ENCODE measurements at places on chromosomes 12 and 14.

- DNase-seq = no peak
Measured at GRCh38 chr14:32298346-32298745, 30.8 kb upstream of the AKAP6 start.

DNA sequence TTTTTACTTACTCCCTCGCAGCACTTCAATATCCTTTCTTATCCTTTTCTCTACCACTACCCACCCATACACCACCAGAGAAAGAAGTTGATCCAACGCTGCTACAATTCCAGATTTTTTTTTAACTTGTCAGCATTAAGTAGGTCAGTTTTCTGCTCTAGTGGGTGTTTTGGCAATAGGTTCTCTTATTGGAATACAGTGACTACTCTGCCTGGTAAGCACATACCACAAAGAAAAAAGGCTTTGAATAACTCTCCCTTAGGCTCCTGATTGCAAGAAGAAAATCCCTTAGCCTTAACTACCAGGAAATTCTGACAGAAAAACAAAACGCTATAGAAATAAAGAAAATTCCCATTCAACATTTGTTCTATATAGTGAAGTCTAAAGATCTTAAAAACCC is 72.0 kb downstream of the NUMB start:
- DNase-seq = peak; percentile 35

DNA sequence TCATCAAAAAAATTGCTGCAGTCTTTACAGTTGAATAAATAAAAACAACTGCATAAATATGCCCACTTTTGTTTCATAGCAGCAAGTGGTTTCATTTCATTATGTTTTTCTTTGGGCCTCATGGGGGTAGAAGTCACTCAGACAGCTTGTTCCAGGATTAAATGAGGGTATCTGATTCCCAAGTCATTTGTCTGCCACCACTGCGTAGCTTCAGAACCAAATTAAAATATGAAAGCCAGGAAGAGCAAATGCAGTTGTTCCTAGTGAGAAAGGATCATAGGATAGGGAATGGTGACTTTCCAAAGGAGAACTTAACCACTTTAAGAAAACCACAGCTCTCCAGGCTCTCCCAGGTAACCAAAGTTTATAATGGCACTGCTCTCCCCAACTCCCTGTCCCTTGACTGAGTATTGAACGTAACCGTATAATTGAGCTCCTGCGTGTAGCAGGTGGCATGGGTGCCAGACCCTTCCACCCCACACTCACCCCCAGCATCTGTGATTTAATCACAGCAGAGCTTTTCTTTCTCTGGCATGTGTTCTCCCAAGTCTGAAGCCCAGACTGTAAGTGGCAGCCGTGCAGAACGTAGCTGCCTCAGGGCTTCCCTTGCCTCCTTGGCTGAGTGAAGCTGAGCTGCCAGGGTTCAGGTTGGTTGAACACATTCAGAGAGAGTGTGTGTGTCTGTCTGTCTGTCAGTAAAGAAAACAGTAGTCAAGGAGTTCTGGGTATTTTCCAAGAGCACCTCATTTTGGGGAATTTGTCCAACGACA is 11.3 kb upstream of the KCNH3 start:
- DNase-seq = no peak

DNA sequence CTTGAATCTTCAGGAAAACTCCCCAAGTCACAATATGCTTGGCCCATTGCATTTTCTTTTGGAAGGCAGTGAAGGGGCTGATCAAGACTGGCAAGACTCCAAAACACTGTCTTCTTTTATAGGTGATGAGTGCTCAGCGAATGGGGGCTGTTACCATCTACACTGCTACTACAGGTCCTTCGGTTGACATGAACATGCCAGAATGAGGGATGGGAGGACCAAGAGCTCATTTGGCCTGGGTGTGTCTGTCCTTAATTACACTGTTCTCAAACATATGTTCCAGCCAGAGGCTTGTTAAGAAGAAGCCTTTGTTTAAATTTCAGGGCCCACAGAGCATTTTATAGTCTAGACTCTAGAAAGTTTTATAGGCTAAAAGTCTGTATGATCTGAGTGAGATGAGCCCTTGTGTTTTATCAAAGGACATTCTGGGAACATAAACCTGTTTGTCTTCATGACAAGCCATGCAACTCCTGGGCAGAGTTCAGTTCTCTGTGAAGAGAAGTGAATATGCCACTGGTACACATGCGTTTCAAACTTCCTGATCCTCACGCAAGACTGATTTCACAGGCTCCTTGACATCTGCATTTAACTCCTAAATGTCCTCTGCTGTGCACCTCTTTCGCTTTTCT is 4.7 kb upstream of the FAM234B start:
- DNase-seq = no peak

DNA sequence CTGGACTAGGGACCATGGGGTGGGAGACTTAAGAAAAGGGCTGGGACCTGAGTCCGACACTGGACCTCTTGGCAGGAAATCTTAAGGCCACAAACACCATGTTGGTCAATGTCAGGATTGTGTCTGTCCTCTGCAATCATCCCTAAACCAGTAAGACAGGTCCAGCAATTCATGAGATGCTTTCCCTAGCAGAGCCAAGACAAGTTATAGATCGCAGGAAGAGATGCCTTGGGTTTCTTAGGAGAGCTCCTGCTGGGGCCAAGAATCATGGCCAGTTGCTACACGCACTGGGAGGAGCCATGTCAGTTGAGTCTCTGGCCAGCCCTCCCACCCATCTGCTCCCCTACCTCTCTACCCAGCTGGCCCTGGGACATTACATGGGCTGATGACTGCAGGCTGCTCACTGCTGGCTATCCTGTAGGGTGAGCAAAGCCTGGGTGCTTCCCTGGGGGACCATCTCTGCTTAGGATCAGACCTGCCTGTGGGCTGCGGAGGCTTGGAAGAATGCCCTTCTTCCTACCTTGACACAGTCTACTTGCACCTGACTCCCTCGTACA is 14.2 kb downstream of the PLEKHH1 start:
- no peak for DNase-seq

DNA sequence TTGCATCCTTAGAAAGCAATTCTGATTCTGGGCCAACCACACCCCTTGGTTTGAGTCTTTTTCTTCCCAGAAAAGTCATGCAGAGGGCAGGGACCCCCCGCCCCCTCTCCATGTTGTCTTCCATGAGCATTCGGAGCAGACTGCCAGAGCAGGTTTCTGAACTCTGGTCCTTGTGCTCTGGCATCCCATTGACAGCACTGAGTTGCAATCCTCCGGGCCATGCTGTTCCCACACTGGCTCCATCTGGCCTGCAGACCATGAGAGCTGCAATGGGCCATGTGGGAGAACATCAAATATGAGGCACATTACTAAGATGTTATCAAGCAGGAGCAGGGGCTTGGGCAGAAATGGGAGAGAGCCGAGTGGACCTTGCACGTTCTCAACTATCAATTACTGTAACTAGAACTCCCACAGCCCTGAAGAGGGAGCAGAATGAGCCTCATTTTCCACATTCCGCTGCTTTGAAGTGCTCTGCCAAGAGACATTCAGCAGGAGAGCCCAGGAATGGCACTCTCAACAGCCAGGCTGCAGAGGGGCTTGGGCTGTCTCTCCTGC is 157.4 kb downstream of the STXBP6 start:
- no peak for DNase-seq

DNA sequence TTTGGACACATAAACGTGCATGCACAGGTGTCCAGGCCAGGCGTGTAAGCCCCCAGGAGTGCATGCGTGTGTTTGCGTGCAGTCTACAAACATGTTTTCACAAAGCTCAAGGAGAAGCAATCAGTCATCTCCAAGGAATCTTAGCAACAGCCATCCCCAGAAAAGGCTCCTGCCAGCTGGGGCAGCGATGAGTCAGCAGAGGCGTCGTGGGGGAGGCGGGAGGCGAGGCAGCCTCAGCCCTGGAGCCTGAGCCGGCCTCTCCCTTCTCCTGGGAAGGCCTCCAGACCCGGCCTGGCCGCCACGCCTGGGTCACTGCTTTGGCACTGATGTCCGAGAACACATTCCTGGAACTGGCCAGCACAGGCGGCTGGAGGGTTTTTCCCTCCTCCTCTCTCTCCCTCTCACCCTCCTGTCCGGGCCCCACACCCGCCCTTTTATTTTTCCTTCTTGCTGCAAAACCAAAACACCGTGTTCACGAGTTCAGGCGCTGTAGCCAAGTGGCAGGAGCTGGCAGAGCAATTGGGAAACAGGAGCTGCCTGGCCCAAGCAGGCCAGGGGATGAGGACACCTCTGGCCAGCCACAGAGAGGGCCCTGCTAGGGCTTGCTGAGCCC is 92.7 kb downstream of the LRRC74A start:
- peak; percentile 96 for DNase-seq

DNA sequence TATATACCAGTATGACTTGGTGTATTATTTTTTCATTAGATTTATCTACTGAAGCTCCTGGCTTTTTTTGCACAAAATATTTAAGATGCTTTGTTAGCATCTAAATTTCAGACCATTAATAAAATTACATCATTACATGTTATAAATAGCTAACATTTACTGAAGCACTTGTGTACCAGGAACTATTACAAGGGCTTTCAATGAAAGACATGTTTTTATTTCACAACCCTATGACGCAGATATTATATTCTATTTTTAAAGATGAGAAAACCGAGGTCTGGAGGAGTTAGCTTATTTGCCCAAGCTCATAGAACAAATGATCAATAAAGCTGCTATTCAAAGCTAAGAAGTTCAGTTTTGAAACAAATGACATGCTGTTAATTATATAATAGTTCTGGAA is 420.4 kb upstream of the DCN start:
- no peak for DNase-seq

- DNase-seq = no peak
Measured at GRCh38 chr14:70924521-70924920, 17.3 kb downstream of the PCNX1 start.

DNA sequence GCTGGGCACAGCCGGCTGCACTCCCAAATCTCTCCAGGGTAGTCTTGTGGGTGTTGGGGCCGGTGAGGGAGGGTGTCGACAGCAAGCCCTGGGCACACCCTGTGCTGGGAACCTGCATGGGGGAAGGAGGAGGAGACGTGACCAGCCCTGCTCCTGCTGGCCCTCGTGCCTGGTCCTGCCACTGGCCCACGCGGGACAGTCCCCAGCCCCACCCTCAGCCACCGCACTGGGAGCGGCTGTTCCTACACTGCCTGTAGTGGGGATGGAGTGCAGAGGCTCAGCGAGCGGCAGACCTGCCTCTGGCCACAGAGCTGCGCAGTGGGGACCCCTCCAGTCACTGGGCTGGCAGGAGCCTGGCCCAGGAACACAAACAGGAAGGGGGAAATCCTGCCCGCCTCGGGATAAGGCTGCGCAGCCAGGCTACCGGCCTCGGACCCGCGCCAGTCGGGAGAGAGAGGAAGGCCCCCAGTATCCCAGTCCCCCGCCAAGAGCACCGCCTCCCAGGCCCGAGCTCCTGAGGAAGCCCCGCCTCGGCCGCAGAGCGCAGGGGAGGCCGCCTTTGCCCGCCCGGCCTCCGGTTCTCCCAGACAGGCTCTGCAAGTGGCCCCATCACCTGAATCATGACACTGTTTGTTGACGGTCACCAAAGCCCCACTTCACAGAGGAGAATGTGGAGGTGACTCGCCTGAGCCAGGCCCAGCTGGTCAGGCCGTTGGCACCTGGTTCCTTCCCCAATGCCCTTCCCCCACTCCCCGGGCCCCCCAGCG is 10.6 kb downstream of the AHNAK2 start:
- peak; percentile 40 for DNase-seq

DNA sequence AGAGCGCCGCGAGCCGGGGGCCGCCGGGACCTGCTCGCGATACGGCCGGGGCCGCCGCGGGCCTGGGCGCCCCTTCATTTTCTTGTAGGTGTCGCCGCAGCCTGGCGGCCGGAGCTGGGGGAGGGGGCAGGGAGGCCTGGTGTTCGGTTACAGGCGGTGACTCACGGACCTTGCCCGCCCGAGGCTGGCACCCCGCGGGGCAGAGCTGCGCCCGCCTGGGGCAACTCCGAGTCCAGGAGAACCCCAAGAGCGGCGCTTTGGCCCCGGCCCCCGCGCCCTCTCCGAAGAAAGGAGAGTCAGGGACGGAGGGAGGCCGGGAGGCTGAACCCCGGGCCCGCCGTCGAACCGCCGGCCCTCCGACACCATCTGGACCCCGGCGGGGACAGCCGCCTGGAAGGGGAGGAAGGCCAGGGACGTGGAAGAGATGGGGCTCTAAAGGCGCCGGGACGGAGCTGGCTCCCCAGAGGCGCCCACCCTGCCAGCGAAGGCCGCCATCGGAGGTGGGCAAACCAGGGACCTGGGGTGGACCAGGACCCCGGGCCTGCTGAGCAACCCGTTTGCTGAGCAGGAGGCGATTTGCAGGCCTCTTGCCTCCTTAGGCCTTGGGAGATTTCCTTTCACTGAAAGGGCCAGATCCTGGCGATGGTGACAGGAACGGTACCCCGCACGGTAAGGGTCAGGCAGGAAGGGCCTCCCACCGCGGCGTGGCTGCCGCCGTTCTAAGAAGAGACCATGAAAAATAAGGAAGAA is 843 bp upstream of the NUAK1 start:
- peak; percentile 76 for DNase-seq

- no peak for DNase-seq
Measured at GRCh38 chr12:109706747-109707469, 6.7 kb upstream of the FAM222A start.

GRCh38 chr14:99603471-99604277 is at the start of gene CCDC85C:
Gene CCDC85C, minus strand, starts transcription at chr14:99604207. Its CDS starts 248 bp downstream, at chr14:99603959.
- DNase-seq = peak; percentile 43

DNA sequence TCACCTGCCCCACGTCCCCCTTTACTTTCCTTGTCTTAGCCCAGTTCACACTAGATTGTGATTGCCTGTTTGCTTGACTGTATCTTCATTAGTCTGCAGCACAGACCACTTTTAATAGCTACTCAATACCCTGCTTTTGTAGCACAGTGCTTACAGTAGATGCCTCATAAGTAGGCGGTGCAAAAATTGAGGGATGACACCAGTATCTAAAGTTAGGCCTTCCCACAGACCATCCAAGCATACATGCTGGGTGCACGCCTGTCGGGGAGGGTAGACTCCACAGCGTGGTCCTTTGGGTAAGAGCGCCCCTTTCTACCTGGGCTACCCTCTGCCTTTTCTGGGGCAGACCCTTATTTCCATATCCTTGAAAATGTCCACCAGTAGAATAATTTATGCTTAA is 140.8 kb downstream of the GCH1 start:
- DNase-seq = no peak

GRCh38 chr14:76329154-76329928 is 46.6 kb upstream of the ESRRB start:
- DNase-seq = no peak

DNA sequence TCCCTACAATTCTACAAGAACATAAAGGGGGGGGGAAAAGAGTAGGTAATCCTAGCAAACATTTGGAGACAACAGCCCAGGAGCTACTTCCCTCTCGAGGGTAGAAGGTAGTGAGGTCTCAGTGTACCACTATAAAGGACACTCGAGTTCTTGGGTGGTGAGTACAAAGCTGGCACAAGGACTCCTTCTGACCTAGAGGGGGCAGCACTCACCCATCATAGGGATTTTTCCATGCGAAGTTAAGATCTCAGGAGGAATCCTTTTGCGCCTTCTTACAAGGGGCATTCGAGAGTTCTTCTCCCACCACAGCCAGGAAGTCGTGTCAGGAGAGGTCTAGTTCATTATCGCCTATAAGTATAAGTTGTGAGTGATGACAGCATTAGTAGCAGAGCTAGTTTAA is 200.2 kb upstream of the RBM19 start:
- no peak for DNase-seq

DNA sequence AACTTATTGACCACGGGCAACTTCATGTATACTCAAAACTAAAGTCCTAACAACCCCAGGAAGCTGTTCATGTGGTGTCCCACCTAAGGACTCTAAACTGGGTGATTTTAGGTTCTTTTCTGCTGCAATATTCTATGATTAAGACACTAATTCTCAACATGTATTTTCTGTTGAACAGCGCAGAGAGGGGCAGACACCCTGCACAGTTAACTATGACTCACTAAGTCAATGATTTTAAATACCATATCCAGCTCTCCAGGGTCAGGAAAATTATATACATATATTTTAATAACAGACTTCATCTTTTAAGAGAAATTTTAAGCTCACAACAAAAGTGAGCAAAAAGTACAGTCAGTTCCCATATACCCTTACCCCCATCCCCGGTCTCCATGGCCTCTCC is 85.0 kb downstream of the FOXN3 start:
- DNase-seq = peak; percentile 59
